ENCODE measurements at places on chromosomes 13 and 19.

- no peak for DNase-seq
These were observed 73.4 kb downstream of the COL4A2 start for GRCh38 chr13:110380359-110381028.

- DNase-seq = no peak
These were observed 773.4 kb downstream of the EFNB2 start for GRCh38 chr13:105762096-105762495.

GRCh38 chr19:46731007-46731501 lies 14.1 kb upstream of the PRKD2 start:
- DNase-seq = peak; percentile 27

GRCh38 chr19:31725051-31725450 lies 375.8 kb upstream of the TSHZ3 start:
- DNase-seq = no peak

DNA sequence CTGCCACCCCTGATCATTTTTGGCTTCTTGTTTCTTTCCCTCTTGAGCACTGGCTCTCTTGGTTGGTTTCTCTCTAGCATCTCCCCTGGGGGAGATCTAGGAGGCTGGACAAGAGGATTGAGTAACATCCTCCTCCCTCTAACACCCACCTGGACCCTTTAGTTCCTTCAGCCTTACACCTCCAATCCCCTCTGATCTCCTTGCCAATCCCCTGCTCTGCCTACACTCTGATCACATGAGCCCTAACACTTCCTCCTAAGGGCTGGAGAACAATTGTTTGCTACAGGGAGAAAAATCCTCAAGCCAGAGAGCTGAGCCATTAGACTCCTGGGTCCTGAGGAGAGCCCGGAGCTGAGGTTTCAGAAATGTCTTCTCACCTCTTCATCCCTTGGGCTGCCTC lies 65.9 kb upstream of the ADGRL1 start:
- DNase-seq = no peak

DNA sequence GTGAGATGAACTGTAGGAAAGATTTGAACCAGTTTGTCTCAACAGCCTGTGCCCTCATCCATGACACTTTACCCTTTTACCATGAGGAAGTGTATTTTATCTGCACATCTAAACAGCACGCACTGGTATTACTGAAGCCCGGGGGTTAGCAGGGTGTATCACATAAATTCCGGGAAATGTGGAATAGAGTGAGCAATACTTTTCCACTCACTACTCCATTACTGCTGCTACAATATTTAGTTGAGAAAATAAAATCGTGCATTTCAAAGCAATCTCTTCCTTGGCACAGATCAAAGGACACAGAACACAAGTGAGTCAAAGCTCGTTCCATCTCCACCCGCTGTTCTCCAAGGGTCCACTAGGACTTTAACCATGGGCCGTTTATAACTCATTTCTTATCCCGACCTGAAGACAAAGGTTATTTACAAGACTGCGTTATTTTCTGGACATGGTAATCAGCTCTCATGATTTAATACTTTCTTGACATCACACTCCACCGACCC lies 35.2 kb downstream of the STK24 start:
- DNase-seq = no peak

GRCh38 chr13:37618554-37618953 lies 20.0 kb upstream of the POSTN start:
- DNase-seq = no peak

GRCh38 chr13:81487151-81487550 lies 1146.2 kb upstream of the SPRY2 start:
- no peak for DNase-seq

- no peak for DNase-seq
These were observed 757 bp downstream of the FBN3 start for GRCh38 chr19:8148410-8149260.

DNA sequence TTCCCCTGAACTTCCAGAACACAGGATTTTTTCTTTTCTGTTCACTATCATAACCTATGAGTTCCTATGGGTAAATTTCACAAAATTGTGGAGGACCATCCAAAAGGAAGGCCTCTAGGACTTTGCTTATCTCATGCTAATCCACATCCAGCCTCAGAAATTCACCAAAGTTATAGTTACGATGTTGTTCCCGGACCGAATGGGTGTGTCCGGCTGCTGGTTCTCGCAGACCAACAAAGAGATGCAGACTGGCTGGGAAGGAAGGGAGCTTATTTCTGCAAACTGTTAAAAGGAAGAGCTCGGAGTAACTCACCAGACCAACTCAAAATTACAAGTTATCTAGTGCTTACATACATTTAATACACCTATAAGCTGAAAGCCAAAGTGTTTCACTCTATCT lies 882.9 kb upstream of the SPRY2 start:
- DNase-seq = no peak

DNA sequence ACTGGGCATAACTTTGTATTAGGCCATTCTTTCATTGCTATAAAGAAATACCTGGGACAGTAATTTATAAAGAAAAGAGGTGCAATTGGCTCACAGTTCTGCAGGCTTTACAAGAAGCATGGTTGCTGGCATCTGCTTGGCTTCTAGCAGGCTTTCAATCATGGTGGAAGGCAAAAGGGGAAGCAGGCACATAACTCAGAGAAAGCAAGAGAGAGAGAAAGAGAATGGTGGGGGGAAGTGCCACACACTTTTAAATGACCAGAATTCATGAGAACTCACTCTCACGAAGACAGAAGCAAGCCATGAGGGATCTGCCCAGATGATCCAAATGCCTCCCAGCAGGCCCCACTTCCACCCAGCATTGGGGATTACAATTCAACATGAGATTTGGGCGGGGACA lies 179.7 kb downstream of the SPRY2 start:
- no peak for DNase-seq

All from CD4-positive, alpha-beta T cell treated with Interleukin-12 subunit alpha and Interleukin-12 subunit beta, for 1 hour (primary cell).